ENCODE measurements at places on chromosomes 1 and 21.

- DNase-seq = no peak
These were observed 42.5 kb downstream of the IFI44 start for GRCh38 chr1:78691995-78692747.

GRCh38 chr1:41749991-41750745 is 168.6 kb downstream of the HIVEP3 start:
- no peak for DNase-seq

DNA sequence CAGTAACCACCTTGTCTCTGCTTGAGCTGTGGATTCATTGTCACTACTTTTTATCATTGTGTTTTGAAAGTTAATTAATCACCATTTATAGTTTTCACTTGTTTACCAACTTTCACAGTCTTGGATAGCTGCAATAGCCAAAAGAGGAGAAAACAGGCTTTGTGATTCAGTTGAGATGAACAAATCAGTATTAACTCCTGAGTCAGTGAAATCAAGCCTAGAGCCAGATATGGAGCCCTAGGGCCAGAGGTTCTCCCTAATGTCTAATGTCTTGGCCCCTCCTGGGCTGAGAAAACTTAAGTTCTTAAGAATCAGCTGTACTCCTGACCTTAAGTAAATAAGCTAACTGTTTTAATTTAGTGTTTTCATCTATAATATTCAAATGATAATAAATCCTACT is 228.8 kb downstream of the DNM3 start:
- DNase-seq = no peak

DNA sequence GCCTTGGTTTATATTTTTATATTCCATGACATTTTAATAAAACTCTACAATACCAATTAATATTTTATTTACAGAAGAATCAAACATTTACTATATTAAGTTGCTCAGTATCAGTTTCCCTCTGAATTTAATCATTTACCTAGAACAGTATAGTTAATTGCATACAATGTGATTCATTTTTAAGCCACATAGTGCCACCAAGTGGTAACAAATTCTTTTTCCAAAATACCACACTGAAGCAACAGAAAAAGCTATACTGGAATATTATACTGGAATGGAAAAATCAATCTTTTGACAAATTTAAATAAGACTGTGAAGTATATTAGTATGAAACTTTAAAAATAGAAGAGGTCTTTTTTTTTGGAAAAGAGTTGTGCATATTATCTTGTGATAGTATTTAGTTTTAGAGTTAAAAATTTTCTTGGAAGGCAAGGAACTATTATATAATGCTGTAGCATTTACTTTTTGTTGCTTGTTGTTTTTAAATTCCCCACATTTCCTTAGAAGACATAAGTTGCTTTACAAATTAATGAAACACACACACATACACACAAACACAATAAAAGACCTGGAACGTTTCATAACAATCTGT is 57.3 kb downstream of the ZNF644 start:
- DNase-seq = no peak

GRCh38 chr1:197813741-197814140 is 38.5 kb upstream of the DENND1B start:
- no peak for DNase-seq

- DNase-seq = no peak
These were observed 11.0 kb downstream of the ESPN start for GRCh38 chr1:6435547-6435946.

- DNase-seq = no peak
These were observed 32.9 kb downstream of the ARHGEF10L start for GRCh38 chr1:17572264-17572985.

DNA sequence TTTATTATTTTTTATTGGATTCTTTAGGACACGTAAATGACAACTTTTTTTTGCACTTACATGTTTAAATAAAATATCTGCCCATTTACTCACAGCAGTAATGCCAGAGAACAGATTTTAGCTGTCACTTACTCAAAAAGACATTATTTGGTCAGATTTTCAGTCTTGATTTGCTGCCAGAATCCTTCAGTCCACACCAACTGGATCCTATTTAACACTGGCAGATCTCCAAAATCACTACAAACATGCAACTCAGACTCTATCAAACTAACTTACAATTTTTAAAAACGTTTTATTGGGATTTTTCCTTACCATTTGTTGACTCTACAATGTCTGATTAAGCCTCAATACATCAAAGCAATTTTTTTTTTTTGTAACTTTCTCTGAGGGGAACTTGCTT is 11.1 kb downstream of the ATP6V1G3 start:
- DNase-seq = no peak

GRCh38 chr21:31531967-31532366 is 127.5 kb upstream of the SOD1 start:
- DNase-seq = no peak

- no peak for DNase-seq
These were observed 8.9 kb upstream of the LCE5A start for GRCh38 chr1:152501704-152502103.

GRCh38 chr1:25754470-25755181 is 45.4 kb upstream of the SELENON start:
- no peak for DNase-seq

DNA sequence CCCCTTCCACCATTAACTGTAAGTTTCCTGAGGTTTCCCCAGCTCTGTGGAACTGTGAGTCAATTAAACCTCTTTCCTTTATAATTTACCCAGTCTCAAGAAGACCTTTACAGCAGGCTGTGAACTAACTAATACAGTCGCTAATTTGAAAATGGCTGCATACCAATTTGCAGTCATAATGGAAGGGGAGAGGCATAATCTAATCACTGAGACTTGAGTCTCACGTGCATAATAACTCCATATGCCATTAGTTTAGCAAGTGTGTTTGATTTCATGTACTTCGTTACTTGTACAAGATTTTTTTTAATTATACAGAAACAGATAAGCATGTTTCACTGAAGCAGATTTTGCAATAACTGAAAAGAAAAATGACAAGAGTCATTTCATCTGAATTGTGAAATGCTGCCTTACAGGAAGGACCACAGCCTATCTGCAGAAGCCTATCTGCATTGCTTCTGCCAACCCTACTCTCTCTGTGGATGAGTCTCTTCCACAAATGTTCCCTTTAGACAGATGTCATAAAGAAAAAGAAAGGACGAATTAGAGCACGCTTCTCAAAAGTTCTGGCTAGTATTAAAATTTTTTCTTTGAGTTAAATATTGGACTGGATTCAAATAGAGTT is 99.1 kb downstream of the PTGER3 start:
- no peak for DNase-seq

- DNase-seq = no peak
These were observed 5.9 kb upstream of the PAFAH2 start for GRCh38 chr1:26003756-26004155.

- no peak for DNase-seq
These were observed 20.4 kb downstream of the DEGS1 start for GRCh38 chr1:224203243-224204016.

GRCh38 chr1:241269116-241269515 is 87.9 kb downstream of the RGS7 start:
- DNase-seq = no peak

DNA sequence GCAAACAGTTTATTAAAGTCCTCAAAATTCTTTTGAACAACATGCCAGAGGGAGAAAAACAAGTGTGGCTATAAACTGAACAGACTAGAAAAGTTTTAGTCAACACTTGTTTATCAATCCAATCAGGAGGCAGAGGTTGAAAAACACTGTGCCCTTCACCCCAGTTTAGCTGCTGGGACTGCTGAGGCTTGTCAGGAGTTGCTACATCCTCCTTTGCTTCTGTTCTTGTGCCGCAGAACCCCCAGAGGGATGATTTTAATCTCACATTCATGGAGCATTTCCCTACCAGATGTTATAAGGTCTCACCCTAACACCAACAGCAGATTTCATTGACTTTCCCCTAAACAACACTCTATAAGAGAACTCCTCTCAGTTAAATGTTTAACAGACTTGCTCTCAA is 321.2 kb downstream of the VAV3 start:
- no peak for DNase-seq

DNA sequence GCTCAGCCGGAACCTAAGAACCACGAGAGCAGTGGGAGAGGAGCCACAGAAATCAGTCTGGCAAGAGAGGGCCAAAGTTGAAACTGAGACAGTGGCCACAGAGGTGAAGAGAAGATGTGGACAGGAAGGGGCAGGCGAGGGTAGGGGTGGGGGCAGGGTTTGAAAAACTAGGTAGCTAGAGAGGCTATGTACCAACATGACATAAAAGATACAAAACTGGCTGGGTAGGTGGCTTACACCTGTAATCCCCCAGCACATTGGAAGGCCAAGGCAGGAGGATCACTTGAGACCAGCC is 28.4 kb upstream of the TIAM1 start:
- DNase-seq = no peak

DNA sequence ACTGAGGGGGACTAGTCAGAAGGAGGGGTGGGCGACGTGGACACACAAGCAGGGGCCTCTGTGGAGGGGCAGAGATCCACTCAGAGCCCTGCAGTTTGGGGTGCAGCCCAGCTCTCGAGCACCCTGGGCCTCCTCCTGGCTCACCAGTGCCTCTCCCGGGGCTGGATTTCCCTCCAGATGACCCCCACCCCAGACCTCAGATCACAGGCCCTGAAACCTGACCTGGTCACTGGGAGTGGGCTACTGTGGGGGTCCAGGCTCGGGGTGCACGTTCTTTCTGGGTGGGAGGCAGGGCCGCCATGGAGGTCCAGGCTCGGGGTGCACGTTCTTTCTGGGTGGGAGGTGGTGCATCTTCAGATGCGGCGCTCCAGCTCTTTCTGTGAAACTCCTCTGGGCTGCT is 10.3 kb upstream of the LHX4 start:
- no peak for DNase-seq

- no peak for DNase-seq
These were observed 24.7 kb downstream of the CAPN9 start for GRCh38 chr1:230771773-230772354.

DNA sequence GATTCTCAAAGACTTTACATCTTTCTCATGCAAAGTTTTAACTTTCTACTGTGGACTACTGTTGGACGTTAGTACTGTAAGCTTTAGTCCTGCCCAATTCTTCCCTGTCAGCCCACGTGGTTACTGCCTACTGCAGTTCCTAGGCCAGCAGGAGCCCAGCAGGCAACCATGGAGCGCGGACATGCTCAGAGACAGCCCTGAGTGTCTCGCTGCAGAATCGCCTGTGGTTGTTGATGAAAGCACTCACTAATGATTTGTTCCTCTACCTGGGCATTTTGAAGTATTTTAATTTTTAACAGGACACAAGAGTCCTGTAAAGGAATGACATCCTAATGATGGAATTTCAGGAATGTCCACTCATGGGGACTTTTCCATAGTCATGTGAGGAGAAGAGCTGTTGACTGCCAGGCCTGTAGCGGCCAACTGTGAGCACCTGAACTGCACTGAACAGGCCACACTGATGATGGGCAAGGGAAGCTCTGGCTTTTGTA is 44.1 kb downstream of the PGBD5 start:
- no peak for DNase-seq

DNA sequence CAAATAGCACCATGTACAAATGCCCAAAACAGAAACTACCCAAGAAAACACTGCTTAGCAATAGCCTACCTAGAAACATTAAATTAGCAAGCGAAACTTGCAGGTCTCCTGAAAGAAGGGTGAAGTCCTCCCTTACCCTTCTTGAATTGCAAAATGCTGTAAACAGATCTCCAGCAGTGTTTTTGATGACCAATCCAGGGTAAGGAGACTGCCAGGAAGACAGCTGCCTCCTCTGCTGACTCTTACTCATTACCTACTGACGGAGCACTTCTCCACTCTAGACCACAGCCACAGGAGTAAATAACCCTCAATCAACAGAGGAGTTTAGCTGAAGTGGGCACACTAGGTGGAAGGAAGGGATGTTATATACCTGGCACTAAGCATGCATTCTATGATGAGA is 32.2 kb upstream of the GADD45A start:
- DNase-seq = no peak

DNA sequence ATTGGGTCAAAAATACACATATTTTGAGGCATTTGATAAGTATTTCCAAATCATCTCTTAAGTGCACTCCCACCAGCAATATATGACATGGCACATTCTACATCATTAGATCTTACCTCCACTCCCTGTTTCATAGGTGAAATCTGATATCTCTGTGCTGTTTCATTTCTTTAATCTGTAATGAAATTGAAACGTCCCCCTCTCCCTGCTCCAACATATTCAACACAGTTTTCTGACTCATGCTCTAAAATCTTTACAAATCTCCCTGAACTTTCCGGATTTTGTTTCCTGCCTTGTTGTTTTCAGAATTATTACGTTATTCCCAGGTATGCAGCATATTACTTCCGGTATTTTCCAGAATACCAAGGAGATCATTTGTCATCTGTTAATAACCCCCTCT is 66.1 kb upstream of the AKT3 start:
- no peak for DNase-seq

DNA sequence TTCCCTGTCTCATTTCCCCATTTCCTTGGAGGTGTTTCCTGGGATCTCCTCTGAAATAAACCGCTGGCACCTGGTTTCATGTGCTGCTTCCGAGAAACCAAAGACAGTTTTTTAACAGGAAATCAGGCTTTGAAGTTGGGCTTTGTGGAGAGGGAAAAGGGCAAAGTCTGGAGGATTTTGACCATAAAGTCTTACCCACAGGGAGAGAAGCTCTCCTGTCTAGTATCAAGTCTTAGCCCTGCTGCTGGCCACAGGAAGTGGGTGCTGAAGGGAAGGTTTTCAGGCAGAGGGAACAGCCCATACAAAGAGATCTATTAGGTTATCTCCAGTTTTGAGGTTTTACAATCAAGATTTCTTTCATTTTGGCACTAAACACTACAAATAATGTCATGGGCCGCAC is 29.3 kb downstream of the SLC5A9 start:
- no peak for DNase-seq

DNA sequence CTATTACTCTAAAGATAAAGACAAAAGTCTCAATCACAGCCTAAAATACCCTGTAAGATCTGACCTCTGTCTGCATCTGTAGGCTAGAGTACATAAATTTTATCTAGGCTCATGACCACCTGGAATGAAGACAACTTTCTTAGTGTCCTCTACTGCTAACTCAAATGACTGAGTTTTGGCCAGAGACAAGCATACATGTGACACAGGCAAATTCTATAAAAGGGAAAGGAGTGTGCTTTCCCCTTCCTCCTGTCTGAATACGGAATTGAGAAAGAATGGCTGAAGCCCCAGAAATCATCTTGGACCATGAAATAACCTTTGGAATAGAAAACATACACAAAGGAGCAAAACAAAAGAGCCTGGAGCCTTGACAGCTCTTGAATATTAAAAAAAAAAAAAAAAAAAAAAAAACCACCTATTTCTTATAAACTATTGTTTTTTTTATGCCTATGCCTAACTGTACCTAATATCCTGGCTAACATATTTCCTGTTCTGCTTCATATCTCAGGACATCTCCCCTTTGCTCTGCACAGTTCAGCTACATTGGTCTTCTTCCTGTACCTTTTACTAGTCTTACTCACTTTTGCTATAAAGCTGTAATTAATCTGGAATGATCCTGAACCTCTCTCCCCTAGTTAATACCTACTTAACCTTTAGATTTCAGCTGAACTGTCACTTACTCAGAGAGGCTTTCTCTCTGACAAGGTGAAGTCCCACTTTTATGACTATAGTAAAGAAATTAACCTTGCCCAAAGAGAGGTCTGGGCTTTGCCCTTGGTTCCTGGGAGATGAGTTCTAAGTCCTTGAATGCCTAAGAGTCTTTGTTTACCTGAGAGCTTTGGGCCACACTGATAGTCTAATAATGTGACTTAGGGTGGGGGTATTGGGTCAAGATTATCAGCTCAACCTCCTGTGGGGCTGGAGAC is 16.1 kb downstream of the UCHL5 start:
- DNase-seq = no peak

Data from stimulated activated CD4-positive, alpha-beta T cell treated with anti-CD3 and anti-CD28 coated beads, TNF-alpha, amount 100 ng/mL, for 24 hours (primary cell).